D341Med (cell line): ENCODE measurements at places on chromosomes 4 and X.

- DNase-seq: no peak
Observed at GRCh38 chrX:30781711-30782444, 107.2 kb downstream of the TAB3 start.

GRCh38 chr4:11543706-11544105 is 115.0 kb upstream of the HS3ST1 start:
- DNase-seq: no peak

DNA sequence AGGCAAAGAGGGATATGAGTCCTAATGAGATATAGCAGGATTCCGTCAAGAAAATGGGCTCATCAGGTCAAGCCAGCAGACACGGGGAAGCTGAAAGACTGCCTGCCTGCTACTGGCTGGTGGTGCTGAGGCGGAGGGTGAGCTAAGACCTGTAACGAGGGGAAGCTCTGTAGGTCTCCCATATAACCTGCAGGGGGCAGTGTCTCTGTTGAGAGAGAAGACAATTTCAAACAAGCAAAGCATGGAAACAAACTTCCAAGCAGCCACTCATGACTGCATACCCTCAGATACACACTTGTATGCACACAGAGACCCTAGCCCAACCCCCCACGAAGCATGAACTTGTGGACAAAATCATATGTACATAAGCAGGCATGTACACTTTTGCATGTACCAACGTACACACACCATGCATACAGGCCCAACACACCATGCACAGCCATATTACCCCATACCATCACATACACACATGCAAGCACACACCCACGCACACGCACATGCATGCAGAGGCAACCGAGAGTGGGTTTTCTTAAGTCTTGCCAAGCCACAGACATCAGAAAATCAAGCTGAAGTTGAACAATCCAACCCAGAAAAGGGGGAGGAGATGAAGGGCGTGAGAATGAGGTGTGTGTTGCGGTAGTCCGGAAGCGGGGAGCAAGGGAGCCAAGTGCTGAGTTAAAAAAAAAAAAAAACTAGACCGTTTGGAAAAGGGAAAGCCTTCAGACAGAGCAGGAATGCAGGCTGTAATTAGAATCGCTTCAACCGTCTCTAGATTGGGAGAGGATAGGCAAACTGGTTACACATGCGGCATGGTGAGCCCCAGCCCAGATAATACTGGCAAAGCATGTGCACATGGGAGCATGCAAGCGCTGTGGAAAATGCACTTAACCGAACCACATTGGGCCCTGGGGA is 71.0 kb downstream of the PJA1 start:
- peak; percentile 68 for DNase-seq

- no peak for DNase-seq
Observed at GRCh38 chrX:133454491-133454914, 39.2 kb upstream of the GPC4 start.

DNA sequence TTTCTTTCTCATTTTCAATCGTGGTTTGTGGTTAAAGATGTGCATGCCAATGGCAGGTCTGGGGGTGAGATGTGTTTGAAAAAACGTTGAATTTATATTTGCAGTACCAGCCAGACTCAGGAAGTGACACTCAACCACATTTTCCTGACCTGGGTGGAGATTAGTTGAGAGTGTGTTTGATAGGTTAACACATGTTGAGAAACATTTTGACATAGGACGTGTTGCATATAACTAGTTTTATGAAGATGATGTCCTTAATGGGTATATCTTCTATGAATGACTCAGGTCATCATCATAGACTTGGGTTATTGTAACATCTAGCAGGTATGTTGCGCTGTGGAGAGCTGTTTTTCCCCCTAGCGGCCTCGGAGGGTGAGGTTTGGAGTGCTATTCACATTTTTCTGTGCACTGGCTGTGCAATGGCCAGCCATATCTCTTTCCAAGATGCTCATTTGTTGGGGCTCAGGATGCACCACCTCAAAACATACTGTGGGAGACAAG is 21.7 kb upstream of the CD38 start:
- DNase-seq: no peak

DNA sequence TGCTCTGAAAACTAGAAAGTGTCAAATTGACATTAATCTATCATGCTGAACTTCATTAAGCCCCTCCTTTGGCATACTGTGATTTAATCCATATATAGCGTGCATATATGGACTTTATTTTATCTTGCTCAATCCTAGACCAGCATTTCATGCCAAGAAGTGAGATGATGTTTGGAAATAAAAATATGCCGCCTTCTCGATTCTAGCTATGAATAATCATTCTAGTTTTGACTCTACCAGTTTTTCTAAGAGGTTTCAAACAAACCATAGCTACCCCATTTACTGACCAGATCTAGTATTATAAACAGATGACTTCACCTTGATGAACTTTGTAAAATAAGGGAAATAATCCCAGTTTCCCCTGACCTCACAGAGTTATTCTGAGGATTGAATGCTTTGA is 95.0 kb downstream of the ARX start:
- no peak for DNase-seq

DNA sequence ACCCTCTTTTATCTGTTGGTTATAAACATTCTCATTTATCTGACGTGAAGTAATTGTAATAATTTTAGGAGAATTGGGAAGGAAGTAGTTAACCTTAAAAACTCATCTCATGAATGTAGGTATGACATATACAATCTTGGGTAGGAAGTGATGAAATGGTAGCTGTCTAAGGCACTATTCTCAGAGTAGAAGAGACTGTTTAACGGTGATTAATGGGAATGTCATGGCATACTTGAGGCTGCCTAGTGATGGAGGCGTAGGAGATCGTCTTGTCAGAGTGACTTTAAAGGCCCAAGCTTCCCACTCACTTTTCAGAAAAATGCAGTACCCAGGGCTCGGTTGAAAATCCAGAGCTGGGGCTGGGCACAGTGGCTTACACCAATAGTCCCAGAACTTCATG is 19.4 kb upstream of the AGA start:
- DNase-seq: no peak

DNA sequence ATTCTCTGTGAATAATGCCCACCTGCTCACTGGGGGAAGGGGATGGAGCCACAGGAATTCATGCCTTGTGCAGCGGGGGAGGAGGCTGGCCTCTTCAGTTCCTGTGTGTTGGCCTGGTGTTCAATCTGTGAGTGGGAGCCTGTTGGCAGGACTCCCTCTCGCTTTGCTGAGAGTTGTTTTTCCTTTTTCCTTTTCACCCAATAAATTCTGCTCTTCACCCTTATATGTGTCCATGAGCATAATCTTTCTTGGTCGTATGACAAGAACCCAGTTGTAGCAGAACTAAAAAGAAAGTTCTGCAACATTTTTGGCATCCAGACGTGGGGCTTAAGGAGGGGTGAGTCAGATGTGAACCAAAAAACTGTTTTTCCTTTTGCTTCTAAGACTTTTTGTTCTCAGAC is 235.2 kb upstream of the HDX start:
- no peak for DNase-seq

DNA sequence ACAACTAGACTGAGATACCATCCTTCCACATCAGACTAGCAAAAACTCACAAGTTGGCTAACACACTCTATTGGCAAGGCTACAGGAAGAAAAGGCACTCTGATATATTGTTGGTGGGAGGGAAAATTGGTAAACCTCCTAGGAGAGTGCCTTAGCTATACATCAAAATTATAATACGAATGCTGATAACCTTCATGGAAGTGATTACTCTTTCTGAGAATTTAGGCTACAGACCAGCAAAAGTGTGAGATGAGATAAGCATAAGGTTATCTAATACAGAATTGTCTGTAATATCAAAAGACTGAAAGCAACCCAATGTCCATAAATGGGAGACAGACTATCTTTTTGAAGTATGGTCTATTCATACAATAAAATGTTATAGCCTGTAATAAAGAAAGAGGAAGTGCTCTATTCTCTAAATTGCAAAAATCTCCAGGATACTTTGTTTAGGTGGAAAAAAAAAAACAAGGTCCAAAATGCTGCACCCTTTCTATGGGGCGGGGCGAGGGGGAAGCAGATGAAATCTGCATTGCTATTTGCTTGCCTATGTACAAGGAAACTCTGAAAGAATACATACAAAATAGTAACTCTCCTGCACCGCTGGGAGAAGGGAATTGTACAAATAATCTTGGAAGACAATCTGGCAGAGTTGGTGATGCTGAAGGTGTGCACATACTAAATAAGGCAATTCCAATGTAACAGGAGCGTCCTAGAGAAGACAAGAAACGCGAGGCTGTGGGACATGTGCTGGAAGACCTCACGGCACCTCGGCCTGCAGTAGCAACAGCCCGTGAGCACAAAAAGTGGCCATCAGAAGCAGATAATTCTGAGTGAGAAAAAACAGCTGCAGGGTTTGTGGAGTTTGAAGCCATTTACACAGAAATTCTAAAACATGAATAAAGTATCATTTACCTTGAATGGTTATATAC is 109.7 kb downstream of the AFAP1 start:
- no peak for DNase-seq
